ENCODE measurements at places on chromosomes 3 and 15.
A peak's percentile ranks its signal among the peaks of the same experiment; 100 is the strongest.

- no peak for DNase-seq
Observed at GRCh38 chr15:71083349-71083748, 31.9 kb upstream of the THSD4 start.

GRCh38 chr3:157089455-157090221 lies 70.3 kb downstream of the CCNL1 start:
- DNase-seq: no peak

DNA sequence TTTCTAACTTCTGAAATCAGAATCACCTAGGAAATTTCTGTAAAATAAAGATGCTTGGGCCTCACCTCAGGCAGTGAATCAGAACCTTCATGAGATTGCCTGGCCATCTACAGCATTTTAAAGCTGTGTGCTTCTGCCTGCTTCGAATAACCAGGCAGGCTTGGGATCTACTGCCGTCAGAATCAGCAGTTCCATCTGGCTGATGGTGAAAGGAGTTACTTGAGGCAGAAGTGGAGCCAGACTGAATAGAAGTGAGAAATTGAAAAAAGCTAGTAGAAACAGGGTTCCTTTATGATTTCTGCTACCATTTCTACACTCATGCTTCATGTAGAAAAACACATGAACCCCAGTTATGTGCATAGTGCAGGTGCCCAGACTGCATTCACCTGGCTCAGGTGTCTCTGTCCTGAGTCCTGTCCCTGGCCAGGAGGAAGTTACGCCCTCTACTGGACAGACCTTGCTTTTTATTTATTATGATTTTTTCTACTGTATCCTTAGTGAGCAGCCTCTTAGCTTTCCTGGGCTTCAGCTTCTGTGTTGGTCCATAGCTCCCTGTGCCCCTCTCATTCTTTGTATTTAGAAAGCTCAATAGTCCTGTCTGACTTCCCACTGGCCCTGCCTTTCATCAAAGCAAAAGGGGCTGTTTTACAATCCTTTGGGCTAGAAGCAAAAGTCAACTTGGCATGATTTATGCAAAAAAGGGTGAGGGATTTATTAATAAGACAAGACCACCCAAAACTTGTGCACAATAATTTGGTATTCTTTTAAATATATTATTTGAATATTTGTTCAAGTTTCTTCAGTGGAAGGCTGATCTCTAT lies 200.8 kb upstream of the GOLGA6L4 start:
- DNase-seq: peak; percentile 45

- DNase-seq: peak; percentile 72
Observed at GRCh38 chr15:29103824-29104565, 165.6 kb downstream of the NSMCE3 start.

GRCh38 chr3:32592011-32592410 lies 21.4 kb upstream of the DYNC1LI1 start:
- DNase-seq: no peak

DNA sequence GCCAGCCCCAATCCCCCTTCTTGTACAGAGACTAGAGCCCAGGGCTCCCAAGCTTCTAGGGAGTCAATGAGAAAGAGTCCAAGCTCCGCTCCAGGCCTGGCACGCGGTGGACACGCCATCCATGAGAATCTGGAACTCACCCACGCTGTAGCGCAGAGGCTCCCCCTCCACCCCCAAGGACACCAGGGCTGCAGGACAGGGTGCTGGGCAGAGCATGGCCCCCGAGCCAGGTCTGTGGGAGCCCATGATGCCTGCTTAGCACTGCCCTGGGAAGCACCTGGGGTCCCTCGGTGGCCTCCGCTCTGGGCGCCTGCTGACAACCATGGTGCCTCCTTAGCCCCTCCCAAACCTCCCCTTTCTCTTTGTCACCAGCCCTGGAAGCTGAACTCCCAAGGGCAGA lies 28.5 kb downstream of the ACSBG1 start:
- DNase-seq: no peak

GRCh38 chr3:115890579-115890978 lies 267.3 kb downstream of the GAP43 start:
- DNase-seq: no peak

- DNase-seq: no peak
Observed at GRCh38 chr3:149356630-149357029, 20.8 kb downstream of the TM4SF1 start.

DNA sequence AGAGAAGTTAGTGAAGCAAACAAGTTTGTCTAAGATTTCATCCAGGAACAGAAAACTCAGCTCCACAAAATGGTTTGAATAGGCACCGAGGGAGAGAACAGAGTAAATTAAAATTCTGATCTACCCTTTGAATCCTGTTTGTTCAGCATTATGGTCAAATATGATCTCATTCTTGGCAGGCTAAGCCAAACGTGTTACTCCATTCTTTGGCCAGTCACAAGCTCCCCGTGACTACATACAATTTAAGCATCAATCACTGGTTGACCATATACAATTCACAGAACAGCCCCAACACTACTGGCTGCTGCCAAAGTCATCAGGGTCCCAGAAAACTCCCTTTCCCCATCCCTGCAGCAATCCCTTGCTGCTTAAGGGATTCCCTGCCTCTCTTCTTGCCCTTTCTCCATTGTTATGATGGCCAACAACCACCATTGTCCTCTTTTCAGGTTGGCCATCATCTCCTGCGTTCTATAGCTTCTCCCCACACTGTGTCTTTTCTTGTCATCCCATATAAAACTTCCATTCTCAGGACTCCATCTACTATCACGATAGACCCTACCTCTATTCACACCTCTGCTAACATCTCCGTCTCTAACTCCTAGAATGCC lies 46.3 kb downstream of the GOLIM4 start:
- no peak for DNase-seq

DNA sequence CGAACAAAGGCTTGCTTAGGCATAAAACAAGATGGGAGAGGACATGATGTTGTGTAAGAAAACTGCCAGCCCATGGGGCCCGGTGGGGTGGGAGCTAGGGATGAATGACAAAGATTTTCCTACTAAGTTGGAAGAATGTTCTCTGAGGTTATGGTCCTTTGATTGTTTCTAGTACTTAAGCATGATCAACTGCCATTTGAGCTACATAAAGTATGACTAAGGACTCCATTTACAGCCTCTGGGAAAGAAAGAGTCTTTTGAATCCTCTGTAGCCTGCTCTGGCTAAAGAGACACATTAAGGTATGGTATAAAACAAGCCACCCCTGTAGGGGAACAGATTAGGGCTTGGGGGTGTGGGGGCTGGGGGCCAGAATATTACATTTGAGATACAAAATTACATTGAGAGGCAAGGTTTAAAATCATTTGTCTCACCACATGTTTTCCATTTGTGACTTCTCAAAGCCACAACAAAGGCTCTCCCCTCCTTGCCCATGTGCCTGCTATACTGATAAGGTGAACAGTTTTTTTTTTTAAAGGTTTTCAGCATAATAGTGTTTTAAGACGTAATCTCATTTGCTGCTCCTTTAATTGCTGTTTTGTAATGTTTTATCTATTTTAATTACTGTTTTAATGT lies 323.4 kb downstream of the CHST2 start:
- no peak for DNase-seq

- no peak for DNase-seq
Observed at GRCh38 chr3:31448882-31449243, 83.9 kb upstream of the STT3B start.

GRCh38 chr3:23153436-23153835 lies 49.7 kb upstream of the UBE2E2 start:
- DNase-seq: no peak

GRCh38 chr3:161266731-161267150 lies 45.6 kb downstream of the NMD3 start:
- peak; percentile 17 for DNase-seq

- DNase-seq: no peak
Observed at GRCh38 chr3:122468896-122469533, 45.7 kb downstream of the KPNA1 start.

GRCh38 chr3:160193644-160194192 lies 31.5 kb upstream of the C3orf80 start:
- no peak for DNase-seq

DNA sequence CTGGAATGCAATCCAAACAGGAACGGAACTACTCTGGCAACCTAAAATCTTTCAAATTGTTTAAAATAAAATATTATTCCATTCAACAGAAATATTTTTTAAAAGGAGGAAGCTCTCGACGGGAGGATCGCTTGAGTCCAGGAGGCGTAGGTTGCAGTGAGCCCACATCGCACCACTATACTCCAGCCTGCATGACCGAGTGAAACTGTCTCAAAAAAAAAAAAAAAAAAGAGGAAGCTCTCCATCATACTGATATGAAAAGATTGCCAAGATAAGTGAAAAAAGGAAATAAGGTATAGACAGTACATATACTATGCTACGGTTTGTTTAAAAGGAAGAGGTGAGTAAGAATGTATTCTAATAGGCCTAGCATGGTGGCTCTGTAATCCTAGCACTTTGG lies 3.6 kb downstream of the RAD18 start:
- DNase-seq: no peak

DNA sequence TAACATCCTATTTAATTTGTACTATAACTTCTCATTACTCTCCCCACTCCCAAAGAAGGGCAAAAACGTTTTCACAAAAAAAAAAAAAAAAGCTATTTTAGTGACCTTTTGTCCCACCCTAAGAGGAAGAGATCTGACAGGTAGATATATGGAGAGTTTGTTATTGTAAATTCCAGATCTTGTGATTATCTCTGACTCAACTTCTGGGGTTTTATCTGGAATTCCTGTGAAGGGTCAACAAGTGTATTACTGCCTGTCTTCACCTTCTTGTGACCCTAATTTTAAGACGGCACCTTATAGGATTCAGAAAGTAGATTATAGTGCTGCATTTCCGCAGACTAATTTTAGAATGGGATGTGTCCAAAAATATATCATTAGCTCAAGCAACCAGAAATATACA lies 205.9 kb upstream of the CDIN1 start:
- no peak for DNase-seq

GRCh38 chr15:65275728-65276126 lies 11.0 kb downstream of the PARP16 start:
- no peak for DNase-seq

DNA sequence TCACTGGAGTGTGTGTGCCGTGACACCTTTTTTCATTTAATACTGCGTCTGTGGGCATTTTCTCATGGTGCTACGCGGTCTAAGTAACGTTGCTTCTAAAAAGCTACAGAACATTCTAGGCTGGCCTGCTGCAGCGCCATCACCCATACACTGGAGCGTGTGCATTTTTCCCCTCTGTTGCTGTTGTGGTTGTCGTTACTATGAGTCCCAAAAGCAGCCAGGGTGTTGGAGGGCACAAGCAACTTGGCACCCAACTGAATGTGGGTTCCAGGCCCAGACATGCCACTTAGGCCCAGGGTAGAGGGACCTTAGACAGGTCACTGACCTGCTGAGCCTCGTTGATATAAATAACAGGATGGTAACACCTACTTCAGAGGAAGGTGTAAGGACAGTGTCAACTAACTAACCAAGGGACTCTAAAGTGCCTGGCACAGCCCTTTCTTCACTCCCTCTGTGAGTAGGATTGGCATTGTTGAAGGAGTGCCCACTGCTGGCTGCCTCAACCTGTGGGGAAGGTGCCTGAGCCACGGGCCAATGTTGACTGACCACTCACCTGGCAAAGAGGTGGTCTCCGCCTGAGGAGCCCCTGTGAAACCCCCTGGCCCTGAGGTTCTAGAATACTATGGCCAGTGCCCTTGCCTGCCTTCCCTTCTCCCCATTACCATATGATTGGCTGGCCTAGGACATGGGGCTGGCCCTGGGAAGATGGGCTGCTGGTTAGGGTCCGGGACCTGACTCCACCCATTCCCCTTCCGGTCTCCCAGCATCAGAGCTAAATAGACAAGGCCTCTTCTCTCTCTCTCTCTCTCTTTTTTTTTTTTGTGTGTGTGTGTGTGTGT lies 3.5 kb downstream of the CSK start:
- no peak for DNase-seq

GRCh38 chr15:93420050-93420452 lies 331.0 kb upstream of the RGMA start:
- no peak for DNase-seq

GRCh38 chr15:31857194-31857593 lies 173.1 kb upstream of the CHRNA7 start:
- no peak for DNase-seq

- peak; percentile 45 for DNase-seq
Observed at GRCh38 chr15:32828507-32829186, 110.8 kb downstream of the GREM1 start.

GRCh38 chr3:117790235-117790987 lies 1080.8 kb downstream of the TUSC7 start:
- DNase-seq: no peak

GRCh38 chr3:168405288-168405687 lies 309.6 kb upstream of the GOLIM4 start:
- DNase-seq: no peak

DNA sequence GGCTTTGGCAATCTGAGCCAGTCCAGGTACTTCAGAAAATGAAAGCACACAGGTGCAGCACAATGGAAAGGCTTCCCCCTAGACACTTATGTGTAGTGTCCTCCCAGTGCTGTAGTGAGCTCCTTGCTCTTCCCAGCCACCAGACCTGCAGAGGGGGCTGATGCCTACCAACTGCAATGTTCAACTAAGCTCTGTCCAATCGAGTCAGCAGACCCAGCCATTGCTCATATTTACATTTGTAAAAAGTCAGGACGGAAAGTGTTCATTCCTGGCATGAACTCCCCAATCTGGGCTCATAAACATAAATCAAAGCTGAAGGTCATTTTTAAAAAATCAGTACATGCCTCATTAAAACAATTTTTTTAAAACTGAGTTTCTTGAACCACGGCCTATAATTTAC lies 73.0 kb downstream of the FOXP1 start:
- DNase-seq: peak; percentile 38

GRCh38 chr15:65101411-65101890 lies 13.5 kb downstream of the UBAP1L start:
- DNase-seq: peak; percentile 67

- no peak for DNase-seq
Observed at GRCh38 chr3:2477620-2478019, 379.0 kb downstream of the CNTN4 start.

DNA sequence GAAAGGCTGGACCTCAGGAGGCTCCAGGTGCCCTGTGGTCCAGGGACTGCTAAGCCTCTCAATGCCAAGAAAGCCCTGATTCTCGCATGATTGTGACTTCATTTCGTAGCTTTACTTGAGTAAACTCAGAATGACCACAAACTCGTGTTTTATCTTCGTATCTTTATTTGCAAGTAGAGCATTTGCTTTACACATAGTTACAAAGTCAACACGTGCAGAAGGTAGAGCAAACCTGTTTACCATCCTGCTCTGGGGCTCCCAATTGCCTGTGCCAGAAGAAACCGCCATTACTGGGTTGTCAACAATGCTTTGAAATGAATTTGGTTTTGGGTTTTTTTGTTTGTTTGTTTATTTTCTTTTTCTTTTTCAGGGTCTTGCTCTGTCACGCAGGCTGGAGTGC lies 5.8 kb upstream of the MESP1 start:
- DNase-seq: no peak

- peak; percentile 70 for DNase-seq
Observed at GRCh38 chr3:111737706-111738086, 121.4 kb upstream of the PHLDB2 start.
